Lower lobe of right lung (tissue), 2 donors: ENCODE measurements at places on chromosomes 6 and 20. TPM values are rescaled to one million over a fixed set of nuclear protein-coding genes. Genes with fewer than 3 reads are reported as not detected.

GRCh38 chr20:48740292-48740649, 87.5 kb downstream of the PREX1 start:
- peaks cover 38% of the 10 kb centered on the region for H3K4me1 ChIP-seq
- H3K27me3 ChIP-seq: no peaks in the 10 kb centered on the region
- peaks cover 37% of the 10 kb centered on the region for H3K36me3 ChIP-seq
- no peak for DNase-seq

GRCh38 chr6:148398678-148399077, 56.0 kb downstream of the SASH1 start:
- no peaks in the 10 kb centered on the region for H3K36me3 ChIP-seq
- peaks cover 52% of the 10 kb centered on the region for H3K4me1 ChIP-seq

- no peak for DNase-seq
- no peaks in the 10 kb centered on the region for H3K36me3 ChIP-seq
- H3K27me3 ChIP-seq: no peaks in the 10 kb centered on the region
- H3K4me1 ChIP-seq: peaks cover 16% of the 10 kb centered on the region
- H3K27ac ChIP-seq: no peak overlapping the region
Observed at GRCh38 chr20:40276301-40276700, 412.7 kb downstream of the MAFB start.

SYCP2 gene
- 3.5 TPM for total RNA-seq

- no peak for DNase-seq
- no peak overlapping the region for H3K4me3 ChIP-seq
- H3K27me3 ChIP-seq: no peaks in the 10 kb centered on the region
- H3K27ac ChIP-seq: no peak overlapping the region
Observed at GRCh38 chr6:47234266-47234933, 75.3 kb downstream of the TNFRSF21 start.

DNA sequence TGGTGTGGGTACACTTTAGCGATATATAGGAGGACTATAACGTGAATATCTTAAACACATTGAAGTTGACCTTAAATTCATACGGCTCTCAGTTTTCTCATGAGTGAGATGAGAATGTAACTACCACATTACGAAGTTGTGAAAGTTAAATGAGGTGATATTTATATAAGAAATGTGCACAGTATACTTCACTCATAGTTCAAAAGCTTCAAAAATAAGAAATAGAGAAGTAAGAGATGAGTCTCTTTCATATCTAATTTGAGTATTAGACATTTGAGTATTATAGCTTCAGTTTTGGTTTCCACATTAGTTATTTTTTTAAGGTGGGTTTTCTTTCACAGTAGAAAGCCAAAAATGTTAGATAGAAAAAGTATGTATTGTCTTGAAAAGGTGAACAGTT, 183.3 kb downstream of the NKAIN2 start:
- H3K36me3 ChIP-seq: no peaks in the 10 kb centered on the region
- no peak overlapping the region for H3K27ac ChIP-seq
- no peaks in the 10 kb centered on the region for H3K4me1 ChIP-seq
- H3K4me3 ChIP-seq: no peak overlapping the region

GRCh38 chr6:48401016-48401415, 290.0 kb upstream of the PTCHD4 start:
- no peaks in the 10 kb centered on the region for H3K36me3 ChIP-seq
- DNase-seq: no peak
- no peaks in the 10 kb centered on the region for H3K27me3 ChIP-seq
- H3K4me1 ChIP-seq: no peaks in the 10 kb centered on the region

DNA sequence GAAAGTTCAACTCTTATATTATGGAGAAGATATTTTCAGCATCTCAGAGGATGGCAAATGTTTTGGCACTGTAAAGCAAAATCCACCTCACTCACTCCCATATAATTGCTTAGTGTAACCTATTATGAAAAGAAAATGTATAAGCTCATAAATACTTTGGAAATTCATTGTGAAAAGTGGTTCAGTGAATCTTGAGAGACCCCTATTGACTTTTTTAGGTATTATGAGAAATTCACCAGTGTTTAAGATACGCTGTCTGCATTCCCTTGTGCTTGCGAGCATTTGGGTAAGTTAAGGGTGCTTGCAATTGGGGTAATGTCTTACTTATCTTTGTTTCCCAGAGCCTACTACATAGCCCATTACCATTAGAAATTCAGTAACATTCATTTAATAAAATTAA, 66.3 kb upstream of the BMP5 start:
- DNase-seq: no peak
- H3K36me3 ChIP-seq: no peaks in the 10 kb centered on the region
- no peaks in the 10 kb centered on the region for H3K4me1 ChIP-seq
- H3K4me3 ChIP-seq: no peak overlapping the region

- H3K4me1 ChIP-seq: peaks cover 12% of the 10 kb centered on the region
- H3K27ac ChIP-seq: no peak overlapping the region
- no peaks in the 10 kb centered on the region for H3K27me3 ChIP-seq
- DNase-seq: no peak
- no peak overlapping the region for H3K4me3 ChIP-seq
- H3K36me3 ChIP-seq: peaks cover 84% of the 10 kb centered on the region
Observed at GRCh38 chr6:49454787-49455709, 8.0 kb downstream of the MMUT start.
